ENCODE measurements at places on chromosomes 2 and 18.

DNA sequence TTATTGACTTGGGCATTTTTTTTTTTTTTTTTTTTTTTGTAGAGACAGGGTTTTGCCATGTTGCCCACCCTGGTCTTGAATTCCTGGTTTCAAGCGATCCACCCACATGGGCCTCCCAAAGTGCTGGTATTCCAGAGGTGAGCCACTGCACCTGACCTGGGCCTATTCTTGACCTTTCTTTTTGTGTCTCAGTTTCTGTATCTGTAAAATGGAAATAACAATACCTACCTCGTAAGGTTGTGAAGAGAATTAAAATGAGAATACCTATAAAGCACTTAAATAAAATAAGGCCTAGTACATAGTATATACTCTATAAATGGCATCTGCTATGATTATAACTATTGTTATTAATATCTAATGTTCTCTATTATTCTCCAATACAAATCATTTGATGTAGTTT, 15.7 kb downstream of the MAP4K3 start:
- DNase-seq: no peak

GRCh38 chr2:99858951-99859596, 283.3 kb downstream of the AFF3 start:
- DNase-seq: no peak

DNA sequence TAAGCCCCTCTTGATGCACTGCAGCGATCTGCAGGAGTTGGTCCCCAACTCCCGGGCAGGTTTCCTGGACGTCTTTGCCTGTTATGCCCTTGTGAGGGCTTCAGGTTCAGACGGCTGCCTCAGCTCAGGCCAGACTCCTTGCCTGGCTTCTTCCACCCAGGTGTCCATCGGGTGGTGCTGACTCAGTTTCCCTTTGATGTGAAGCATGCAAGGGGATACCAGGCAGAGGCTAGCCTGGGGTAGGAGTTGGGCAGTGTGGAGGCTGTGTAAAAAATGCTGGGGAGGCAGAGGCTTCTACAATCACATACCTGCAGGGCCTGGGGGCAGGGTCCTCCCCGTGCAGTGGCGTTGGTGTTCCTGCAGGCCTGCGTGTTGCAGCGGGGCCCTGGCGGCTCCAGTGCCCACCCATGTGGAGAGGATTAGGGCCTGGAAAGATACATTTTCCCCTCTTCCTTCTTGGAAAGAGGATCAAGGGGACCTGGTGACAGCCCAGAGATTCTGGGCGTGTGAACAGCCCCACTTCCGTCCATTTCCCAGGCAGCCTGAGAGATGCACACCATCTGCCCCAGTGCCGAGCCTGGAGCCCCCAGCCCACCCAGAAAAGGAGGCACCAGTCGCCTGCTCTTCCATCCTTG, 338.3 kb downstream of the DYSF start:
- DNase-seq: no peak

- DNase-seq: no peak
These were observed 91.3 kb downstream of the FAM210A start for GRCh38 chr18:13635046-13635445.

DNA sequence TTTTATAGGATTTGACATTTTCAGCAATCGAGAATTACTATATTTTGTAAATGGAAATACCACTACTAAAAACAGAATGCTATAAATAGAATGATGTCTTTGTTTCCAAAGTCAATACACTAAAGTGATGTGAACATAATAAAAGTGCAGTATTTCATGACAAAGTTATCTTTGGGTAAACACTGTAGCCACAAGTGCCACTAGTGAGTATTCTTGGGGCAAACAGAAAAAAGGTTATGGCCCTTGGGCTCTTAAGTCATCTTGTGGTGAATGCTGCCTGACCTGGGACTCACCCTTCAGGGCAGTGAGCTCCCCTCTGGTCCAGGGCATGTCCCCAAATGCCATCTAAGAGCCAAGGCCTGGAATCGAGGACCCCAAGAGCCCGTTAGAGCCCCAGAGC, 99.2 kb upstream of the KYNU start:
- no peak for DNase-seq

GRCh38 chr18:75639472-75639831, 211.9 kb upstream of the SMIM21 start:
- no peak for DNase-seq

DNA sequence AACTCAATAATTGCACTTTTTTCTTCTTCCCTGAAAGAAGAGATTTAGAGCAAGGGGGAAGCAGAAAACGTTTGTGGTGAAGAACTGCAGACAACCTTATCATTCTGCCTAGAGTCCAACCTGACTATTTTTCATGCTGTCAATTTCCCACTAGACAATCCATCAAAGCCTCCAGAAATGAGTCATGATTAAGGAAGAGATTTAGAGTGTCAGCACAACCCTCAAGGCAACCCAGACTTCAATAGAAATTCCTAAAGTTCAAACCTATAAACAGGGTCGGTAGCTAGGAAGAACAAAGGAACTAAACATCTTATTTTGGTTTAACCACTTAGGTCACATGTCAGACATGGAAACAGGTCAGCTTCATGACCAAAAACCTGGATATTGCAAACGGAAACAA, 86.9 kb downstream of the SLC25A12 start:
- no peak for DNase-seq

DNA sequence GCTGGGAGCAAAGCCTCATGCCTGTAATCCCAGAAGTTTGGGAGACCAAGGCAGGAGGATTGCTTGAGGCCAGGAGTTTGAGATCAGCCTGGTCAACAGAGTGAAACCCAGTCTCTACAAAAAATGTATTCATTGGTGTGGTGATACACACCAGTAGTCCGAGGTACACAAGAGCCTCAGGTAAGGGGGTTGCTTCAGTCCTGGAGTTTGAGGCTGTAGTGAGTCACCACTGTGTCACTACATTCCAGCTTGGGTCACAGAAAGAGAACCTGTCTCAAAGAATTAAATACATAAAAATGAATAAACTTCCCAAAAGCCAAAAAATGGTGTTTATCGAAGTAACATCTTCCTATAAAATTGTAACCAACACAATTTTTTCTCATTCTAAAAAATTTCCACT, 568.1 kb upstream of the LINC00305 start:
- no peak for DNase-seq

- DNase-seq: no peak
These were observed 27.9 kb upstream of the CREG2 start for GRCh38 chr2:101415220-101415619.

GRCh38 chr2:108898315-108899082, 90.5 kb downstream of the EDAR start:
- no peak for DNase-seq

- DNase-seq: no peak
These were observed 29.2 kb downstream of the AKAIN1 start for GRCh38 chr18:5167831-5168230.

DNA sequence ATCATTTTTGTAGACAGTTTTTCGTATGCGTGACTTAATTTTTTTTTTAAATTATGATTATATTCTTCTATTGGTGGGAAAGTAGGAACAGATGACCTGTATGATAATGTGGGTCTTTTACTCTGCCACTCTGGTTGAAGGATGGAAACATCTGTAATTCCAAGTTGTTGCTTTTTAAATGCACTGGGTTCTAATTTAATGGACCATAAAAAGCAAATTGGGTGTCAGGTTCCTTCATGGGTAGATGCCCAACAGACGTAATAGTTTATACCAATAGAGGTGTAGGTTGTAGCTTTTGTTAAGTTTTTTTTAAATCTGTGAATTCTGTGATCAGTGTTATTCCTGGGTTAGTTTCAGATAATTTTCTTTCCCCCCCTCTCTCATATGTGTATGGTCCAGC, 117.6 kb downstream of the MAP4K4 start:
- no peak for DNase-seq

GRCh38 chr2:38387887-38388286, 10.8 kb upstream of the ATL2 start:
- DNase-seq: no peak

- DNase-seq: no peak
These were observed 32.3 kb upstream of the IMPA2 start for GRCh38 chr18:11948852-11949523.

- no peak for DNase-seq
These were observed 1200.8 kb upstream of the GYPC start for GRCh38 chr2:125455110-125455509.

- DNase-seq: no peak
These were observed 304.6 kb upstream of the FAM98A start for GRCh38 chr2:33903701-33904100.

DNA sequence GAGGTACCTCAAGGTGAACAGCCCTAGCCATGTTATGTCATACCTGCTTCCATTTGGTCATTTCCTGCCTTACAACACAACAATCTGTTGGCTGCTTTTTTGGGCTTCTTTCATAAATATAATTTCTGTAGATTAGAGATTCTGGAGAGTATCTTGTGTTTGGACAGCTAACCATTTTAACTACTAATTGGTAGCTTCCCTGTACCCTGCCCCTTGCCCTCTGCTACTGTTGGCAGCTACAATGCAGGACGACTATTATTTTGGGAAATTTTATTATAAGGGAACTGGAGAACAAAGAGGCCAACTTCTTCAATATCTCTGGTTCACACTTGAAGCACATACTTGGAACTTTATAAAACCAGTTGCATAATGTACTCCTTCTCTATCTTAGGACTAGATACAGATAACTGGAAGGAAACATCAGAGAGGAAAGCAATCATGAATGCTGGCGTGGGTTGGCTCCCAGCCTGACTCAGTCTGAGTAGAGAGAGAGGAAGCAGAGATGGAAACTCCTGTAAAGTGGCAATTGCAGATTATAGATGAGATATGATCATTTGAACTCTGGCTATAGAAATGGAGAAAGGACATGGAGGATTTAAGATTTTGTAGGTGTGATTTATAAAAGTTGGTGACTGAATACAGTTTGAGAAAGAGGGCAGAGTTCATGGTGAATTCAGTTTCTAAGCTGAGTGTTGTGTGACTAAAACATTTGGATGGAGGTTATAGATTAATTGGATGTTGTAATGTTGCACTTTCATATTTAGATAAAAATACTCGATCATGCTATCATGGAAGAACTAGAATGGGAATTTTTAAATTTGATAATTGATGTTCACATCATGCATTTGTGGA, 74.5 kb downstream of the MDH1 start:
- DNase-seq: no peak

DNA sequence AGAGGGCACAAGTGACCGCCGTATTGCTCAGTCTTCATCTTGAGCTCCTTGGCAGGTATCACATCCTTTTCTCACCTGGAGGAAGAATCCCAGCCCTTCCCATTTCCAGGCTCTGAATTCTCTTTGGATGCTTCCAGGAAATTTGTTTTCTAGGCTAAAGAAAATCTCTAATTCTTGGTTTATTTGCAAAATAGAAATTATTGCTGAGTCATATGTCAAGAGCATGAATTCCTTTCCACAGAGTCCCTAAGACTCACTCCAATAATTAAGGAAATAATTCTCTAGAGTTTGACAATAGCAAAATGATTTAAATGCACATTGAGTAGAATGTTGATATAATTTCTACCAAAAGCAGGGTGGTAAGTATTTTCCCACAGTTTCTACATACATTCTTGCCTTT, 16.3 kb upstream of the CCDC68 start:
- no peak for DNase-seq

GRCh38 chr18:72727038-72727655, 140.6 kb downstream of the NETO1 start:
- DNase-seq: no peak

GRCh38 chr2:134429886-134430285, 176.0 kb downstream of the MGAT5 start:
- DNase-seq: no peak

DNA sequence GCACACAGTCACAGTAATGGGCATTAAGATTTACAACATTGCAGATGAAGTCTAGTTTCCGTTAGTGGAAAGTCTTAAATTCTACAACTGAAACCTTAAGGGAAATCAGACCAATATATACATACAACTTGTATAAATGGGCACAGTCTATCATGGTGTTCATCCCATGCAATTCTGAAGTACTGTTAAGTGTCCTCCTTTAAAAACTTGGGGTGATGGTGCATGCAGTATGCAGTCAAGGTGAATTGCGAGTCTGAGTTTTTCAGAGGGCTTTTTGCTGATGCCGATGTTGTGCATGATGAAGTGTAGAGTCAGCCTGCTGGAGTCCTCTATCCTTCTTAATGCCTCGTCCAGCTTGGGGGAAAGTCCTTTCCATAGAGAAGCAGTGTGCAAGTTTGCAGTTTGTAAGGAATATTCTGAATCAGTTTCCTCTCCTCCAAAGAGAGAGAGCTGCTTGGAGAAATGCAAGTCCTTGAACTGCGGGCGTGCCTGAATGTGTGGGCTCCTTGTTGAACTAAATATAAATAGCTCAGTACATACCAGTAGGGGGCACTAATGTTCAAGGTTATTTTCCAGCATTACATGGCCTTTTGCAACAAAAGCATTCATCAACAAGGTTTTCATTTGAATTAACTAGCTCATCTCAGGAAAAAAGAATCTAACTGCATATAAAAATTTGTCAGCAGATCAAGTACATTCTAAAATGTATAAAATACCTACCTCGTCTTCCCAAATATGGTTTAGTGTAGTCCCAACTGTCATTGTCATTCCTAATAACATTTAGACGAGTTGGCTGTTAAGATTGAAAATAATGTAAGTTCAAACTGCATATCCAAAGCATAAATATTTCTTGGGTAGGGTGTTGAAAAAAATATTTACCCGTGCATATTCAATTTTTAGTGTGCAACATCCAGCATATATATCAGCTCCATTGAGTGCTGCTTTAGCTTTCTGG, 21.3 kb downstream of the HNRNPLL start:
- no peak for DNase-seq

DNA sequence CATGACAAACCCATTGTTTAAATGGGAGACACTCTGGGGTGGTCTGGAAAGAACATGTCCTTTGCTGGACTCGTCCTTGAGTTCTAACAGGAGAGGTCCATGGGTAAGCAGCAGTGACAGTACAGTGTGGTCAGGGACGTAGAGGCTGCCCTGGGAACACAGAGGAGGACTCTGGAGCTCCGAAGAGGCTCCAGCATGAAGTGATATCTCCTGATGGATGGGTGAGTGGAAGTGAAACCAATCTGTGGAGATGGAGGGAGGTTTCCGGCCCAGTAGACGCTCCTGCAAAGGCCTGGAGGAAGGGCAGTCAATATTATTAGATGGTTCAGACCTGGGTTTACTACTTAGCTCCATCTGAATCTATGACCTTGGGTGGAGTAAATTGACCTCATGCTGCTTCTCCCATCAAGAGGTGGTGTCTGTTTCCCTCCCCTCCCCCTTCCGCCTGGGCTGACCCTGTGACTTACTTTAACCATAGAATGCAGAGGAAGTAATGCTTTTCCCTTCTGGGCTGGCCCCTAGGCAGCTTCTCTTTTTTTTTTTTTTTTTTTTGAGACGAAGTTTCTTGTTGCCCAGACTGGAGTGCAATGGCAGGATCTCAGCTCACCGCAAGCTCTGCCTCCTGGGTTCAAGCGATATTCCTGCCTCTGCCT, 2.3 kb upstream of the TFCP2L1 start:
- DNase-seq: no peak
